8988T (cell line): ENCODE measurements at places on chromosomes 3 and 15.

DNA sequence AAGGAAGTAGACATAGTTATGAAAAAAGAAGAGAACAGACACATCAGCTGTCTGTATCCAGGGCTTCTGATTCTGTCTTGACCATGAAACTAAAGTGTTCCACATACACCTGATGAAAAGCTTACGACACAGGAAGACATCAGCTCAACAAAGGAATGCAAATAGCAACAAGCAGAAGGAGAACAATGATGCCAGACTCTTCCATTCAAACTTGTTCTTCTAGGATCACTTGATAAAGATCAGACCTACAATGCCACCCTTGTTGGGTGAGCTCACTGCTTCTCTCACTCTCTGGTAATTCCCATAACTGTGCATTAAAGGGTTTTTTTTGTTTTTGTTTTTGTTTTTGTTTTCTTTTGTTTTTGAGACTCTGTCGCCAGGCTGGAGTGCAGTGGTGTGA lies 49.7 kb downstream of the GATM start:
- DNase-seq, result no peak

DNA sequence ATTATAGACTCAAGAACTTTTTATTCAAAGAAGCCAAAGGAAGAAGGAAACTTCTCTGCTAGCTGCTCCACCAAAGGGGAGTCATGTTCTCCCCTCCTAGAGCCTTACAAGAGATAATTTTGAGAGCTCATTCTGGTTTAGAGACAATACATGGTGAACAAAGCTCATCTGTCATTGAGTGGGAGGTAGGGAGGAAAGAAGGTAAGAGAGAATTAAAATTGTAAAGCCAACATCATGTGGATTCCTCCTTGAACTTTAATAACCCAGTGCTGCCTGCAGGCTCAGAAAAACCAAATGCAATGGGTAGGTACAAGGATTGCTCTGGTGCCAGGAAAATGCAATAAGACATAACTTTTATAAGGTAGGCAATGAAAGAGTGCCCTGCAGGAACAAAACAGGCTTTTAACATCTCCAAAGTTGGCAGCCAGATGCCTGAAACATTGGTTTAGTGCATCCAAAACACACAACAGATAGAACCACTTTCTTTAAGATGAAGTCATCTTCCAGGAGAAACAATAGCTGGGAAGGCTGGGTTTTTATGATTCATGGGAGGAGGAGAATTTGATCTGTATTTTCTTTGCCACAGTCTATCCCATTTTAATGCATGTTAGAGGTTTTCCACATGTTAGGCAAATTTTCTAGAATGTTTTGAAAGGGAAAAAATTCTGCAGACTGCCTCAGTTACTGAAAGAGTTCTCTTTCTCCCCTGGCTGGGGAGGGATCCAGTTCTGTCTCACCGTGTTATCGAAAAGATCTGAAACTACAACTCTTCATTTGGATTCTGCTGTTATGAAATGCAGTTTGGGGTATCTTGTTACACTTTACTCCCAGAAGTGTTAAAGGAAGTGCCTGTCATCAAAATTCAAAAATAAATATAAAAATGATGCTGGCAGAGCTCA lies 11.3 kb upstream of the ARHGEF3 start:
- no peak for DNase-seq

DNA sequence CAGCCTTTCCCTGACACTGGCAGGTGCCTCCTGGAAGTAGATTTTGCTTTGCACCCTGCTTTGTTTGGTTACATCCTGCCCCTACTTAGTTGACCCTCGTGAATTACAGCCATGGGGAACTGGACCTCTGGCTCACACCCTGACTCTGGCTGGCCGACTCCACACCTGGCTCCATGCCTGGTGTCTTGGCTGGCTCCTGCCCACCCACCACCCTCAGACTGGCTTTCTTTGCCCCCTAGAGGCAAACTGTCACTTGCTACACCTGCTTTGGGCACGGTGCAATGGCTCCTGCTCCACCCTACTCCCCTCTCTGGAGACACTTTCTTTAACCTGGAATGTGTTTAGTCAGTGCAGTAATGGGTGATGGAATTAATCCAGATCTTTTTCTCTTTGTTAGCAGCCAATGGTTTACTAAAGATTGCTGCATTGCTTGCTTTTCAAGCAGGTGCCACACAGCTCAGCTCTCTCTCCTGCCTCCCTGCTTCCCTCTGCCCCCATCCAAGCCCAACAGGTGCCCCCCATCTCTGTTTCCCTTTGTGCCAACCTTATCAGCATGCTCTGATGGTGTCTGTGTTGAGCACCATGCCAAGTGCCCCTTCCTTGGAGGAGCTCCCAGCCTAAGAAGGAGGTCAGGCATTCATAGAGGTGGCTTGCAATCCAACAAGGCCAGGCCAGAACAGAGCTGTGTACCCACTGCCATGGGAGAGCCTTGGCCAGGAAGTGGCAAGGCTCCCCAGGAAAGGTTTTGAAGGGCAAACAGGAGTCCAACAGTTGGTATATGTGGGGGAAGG lies 38.4 kb downstream of the RASGRF1 start:
- DNase-seq, result no peak

DNA sequence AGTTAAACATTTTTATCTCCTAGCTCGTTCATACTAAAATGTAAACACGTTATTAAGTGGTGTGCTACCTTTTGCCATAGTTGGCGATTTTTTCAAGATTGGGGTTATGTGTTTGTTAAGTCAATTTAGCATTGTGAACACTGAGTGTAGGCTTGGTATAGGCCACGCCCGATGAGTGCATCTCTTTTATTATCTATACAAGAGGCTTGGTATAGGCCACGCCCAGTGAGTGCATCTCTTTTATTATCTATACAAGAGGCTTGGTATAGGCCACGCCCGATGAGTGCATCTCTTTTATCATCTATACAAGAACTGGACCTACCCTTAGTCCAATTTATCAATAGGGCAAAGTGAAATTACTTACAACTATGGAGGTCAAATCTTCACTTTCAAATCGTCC lies 70.4 kb downstream of the NIPA2 start:
- no peak for DNase-seq

- no peak for DNase-seq
These were observed 144.6 kb upstream of the TMCO5A start for GRCh38 chr15:37789881-37790280.

DNA sequence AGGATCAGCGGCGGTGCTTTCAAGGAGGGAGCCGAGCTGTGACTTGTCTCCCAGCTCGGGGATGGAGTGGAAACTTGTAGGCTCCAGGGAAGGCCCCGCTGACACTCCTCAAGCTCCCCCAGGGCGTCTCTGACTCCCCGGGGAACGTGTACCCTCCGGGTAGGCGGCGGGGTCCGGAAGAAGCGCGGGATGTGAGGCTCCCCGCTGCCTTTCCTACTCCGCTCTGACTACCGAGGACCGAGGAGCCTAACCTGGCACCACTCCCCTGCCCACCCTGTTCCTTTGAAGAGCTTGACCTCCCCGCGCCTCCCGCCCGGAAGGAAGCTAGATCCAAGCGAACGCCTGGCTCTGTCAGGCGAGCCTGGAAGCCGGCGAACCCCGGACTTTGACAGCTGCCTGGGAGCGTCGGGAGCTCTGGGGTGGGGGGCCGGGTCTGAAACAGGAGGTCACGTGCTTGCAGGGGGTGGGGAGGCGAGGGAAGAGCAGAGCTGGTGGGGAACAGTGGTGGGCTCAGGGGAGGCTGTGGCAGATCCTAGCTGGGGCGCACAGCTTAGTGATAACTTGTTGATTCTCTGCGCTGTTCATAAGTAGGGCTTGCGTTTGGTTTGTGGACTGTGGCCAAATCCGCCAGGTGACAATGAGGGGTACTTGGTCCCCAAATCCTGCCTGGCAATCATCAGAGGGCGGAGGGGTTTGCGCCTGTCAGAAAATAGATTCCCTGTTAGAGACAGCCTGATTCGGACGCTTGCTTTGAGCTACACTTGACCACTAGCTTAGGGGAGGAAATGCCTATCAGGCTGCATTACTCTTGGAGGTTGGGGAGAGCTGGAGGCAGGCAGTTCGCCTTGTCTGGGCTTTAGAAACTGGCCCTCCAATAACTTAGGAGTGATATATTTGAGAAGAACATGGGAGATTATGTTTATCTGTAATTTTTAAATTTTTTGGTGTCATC lies 1.2 kb downstream of the CLSTN2 start:
- no peak for DNase-seq
